Activated naive CD8-positive, alpha-beta T cell treated with anti-CD3 and anti-CD28 coated beads, Interleukin-2, amount 50 U/mL, for 24 hours (primary cell): ENCODE measurements at places on chromosomes 7 and 10.

DNA sequence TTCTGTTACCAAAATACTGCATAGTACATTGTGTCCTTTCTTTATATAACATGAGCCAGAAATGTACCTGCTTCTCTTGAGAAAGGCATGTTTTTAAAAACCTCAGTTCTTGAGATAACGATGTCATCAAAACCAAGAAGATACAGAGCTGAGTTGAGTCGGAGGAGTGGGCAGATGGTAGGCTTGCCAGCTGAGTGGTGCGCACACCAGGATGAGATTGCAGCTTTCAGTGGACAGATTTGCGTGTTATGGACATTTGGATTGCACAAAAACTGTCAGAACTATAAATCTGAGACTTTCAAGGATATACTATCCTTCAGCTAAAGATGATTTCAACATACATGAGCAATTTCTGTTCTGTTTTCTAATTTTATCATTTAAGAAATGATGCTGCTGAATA is 25.0 kb downstream of the PRKAR2B start:
- DNase-seq, result no peak

DNA sequence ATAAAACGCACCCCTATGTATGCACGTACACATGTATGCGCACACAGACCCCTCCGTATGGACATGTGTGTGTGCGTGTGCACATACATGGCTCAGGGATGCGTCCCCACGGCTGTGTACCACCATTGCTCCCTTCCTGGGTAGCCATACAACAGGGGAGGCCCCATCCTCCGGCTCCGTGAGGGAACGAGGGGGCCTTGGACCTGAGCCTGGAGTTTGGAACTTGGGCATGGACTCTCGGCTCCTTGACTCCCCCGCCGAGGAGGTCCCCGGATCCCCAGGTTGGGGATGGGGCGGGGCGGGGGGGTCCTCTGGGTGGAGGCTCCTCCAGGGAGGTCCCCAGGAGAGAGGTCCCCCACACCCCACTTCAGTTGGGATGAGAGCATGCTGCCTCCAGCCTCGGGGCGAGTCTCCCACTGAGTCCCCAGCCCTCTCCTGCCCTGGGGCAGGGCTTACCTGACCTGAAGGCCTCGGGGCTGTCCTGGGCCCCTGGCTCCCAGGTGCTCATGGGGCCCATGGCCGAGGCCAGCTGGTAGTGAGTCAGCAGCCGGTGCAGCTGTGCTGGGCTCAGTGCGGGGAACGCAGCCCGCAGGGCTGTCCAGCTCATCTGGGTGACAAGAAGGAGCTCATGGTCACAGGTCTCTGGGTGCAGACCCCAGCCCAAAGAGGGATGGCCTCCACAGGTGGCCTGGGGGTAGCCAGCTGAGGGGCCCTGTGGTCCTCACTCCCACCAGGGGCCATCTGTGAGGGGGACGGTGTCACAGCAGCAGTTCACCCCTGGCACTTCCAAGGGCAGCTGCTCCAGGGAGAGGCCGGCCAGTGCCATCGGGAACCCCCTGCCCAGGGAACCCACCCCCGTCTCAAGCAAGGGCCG is 29.9 kb downstream of the AP5Z1 start:
- DNase-seq, result no peak

GRCh38 chr10:125096371-125096770 is 64.0 kb downstream of the CTBP2 start:
- no peak for DNase-seq

GRCh38 chr7:39969431-39969830 is 19.4 kb downstream of the CDK13 start:
- DNase-seq, result no peak

- no peak for DNase-seq
These were observed 7.7 kb downstream of the DGKB start for GRCh38 chr7:14894826-14895225.

GRCh38 chr7:2516194-2516555 is 3.4 kb upstream of the LFNG start:
- no peak for DNase-seq

DNA sequence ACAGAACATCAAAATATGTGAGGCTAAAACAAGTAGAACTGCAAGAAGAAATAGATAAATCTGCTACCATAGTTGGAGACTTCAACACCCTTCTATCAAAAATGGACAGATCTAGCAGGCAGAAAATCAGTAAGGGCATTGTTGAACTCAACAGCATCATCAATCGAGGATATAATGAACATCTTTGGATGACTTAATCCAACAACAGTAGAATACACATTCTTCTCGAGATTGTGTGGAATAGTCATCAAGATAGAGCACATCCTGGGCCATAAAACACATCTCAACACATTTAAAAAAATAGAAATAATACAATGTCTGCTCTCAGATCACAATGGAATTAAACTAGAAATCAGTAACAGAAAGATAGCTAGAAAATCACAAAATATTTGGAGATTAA is 9.9 kb downstream of the IGFBP1 start:
- DNase-seq, result no peak

DNA sequence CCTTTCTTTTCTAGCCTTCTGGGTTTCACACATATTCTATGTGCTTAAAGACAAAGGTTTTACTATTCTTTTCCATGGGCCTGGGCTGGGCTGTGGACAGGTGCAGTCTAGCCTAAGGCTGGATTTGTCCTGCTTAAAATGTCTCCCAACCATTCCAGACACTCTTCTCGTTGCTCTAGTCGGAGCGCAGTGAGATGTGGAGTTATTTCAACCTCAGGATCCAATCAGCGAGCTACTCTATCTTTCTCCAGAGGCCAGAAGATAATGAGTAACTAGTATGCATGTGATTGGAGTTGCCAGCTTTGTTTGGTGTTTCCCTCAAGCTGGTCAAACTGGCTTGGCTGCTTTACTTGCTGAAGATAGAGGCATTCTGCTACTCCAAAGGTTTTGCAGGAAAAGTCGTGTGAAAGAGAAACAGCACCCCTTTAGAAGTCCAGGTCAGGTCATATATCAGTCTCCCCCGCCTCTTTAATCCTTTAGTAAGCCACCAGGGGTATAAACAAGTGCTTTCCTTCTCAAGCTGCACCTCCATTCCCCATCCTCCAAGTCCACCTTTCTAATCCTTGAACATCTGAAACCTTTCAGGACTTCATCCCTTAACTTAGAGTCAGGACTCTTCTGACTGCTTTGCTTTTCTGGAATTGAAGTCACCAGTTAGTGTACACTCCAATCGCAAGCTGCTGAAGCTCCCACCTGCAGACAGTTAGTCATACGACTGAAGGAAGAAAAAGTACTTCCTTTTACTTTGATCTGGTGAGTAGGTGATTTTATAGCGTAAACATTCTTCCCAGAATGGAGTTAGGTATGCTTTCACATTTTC is 78.8 kb downstream of the DNMBP start:
- DNase-seq, result no peak

GRCh38 chr7:115635376-115635775 is 395.2 kb downstream of the TFEC start:
- no peak for DNase-seq
